D341Med (cell line): ENCODE measurements at places on chromosomes 16 and 17.

DNA sequence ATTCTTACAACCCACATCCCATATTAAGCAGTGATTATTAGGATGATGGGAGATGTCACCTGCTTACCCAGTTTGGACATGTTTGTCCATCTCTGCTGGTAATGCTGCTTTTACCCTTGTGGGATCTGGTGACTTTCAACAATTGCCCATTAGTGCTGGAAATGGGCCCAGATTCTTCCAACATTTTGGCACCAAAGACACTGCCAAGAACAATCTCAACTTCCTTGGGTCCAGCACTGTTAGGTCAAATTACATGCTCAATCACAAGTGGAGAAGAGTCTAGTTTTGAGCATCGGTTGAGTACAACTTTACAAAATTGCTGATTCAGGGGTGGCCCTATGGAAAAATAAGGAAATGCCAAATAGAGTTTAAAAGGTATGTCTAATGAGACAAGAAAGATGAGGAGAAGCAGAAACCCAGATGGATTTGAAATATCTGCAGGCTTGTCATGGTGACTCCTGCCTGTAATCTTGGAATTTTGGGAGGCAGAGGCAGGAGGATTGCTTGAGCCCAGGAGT, 13.0 kb upstream of the ZFP3 start:
- DNase-seq, result no peak

DNA sequence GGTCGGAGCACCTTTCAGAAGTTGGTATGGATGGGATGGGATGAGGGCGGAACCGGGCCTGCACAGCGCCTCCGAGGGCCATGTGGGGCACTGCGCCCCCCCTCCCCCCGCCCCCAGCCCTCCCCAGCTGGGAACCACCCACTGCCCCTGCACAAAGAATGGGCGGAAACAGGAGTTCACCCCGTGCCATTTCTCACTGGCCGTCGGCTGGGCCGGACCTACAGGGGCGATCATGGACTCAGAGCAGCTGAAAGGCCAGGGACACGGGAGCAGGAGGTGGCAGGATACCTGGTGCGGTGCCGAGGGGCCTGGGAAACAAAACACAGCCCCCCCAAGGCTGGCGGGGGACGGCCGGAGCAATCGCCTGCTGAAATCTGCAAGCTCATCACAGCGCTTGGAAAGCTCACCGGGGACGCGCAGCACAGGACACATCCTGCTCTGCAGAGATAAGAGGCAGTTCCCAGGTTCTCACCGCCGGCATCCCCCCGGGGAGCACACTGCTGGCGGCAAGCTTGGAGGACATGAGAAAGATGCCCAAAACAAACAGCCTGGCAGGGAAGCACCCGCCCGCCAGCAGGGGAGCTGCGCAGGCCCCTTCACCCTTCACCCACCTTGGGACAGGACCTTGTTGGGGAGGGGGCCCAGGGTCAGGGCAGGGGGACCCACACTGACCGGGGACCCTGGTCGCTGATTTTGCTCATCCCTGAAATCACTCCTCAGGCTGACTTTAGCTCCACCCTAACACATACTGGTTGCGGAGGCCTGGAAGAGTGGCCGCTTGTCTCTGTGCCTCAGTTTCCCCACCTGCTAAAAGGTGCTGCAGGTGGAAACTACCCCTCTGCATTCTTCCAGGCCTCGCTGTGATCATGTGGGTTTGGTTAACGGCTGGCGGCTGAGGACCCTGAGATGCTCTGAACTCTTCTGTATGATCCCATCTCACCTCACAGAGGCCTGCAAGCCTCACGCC, 263.9 kb downstream of the C16orf95 start:
- DNase-seq, result no peak

DNA sequence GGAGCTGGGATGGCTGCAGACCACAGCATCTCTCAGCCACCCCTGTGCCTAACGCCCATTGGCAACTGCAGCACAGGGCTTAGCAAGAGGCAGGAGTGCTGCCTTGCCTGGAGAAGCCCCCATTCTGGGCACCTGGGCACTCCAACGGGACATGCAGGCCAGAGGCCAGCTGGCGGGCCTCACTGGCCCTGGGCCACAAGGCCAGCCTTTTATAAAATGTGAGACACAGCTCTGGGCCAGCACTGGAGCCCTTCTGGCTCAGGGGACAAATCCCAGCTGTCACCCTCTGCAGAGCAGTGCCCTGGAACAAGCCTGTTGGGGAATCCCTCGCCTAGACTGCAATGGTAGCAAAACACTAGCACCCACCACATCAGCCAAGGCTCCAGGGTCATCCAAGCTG, 171.8 kb downstream of the WSCD1 start:
- DNase-seq, result no peak

DNA sequence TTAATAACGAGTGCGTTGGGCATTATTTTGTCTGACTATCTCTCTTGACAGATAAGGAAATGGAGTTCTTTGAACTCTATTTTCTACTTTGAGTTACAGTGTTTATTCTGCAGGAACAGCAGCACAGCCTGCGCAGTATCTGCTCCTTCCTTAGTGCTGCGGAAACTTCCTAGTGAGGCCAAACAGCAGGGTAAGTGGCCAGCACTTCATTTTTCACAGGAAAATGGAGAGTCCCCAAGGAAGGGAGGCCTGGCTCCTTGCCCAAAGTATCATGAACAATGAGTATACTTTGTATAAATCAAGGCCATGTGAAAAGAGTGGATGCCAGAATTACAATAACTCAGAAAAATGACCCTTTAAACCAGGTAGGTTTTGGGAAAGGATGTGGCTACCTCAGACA, 140.6 kb downstream of the VPS53 start:
- DNase-seq, result no peak

DNA sequence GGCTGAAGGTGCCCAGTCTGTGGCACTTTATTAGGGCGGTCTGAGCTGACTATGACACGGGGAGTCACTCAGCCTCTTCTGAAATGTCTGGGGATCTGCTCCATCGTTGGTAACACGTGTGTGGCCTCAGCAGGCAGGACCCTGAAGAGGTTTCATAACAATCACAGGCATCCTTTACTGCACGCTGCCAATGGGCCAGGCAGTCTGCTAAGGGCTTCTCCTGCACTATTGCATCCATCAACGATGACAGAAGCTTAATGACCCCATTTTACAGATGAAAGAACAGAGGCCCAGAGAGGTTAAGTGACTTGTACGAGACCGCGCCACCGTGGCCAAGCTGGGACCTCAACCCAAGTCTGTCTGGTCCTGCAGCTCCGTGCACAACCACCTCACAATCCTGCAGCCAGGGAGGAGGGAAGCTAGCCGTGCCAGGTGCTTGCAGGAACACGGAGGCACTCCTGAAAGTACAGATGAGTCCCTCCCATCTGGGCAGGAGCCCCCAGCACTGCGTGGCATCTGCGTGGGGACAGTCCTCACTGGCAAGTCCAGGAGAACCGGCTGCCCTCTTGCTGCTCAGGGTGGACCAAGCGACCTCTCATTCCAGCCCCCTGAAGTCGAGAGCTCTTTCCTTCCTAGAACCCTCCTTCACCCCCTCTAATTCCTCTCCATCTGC, 40.0 kb downstream of the RPH3AL start:
- DNase-seq, result no peak

DNA sequence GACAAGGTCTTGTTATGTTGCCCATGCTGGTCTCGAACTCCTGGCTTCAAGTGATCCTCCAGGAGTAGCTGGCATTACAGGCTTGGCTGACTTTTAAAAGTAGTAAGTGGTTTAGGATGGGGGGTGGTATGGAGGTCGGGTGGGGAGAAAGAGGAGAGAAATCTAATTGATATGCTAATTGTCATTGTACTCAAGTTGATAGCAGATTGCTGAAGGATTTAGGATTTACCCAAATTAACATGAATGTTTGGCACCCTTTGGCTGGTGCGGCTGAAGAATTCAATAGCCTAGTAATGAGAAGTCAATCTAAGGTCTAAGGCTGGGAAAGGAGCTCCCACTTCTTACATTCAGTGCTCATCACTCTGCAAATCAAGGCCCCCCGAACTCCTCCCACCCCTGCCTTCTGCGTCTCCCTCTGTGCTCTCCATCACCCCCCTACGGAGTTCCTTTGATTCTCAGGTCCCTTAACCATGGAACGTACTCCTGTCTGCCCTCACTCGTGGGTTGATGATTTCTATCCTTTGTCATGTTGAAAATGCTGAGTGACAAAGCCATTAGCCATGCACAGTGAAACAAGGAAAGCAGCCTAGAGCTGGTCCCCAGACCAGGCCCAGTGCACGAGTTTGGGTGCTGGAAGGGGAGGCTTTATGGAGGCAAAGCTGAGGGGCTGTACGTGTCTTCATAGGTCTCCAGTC, 17.3 kb downstream of the CDH13 start:
- no peak for DNase-seq

DNA sequence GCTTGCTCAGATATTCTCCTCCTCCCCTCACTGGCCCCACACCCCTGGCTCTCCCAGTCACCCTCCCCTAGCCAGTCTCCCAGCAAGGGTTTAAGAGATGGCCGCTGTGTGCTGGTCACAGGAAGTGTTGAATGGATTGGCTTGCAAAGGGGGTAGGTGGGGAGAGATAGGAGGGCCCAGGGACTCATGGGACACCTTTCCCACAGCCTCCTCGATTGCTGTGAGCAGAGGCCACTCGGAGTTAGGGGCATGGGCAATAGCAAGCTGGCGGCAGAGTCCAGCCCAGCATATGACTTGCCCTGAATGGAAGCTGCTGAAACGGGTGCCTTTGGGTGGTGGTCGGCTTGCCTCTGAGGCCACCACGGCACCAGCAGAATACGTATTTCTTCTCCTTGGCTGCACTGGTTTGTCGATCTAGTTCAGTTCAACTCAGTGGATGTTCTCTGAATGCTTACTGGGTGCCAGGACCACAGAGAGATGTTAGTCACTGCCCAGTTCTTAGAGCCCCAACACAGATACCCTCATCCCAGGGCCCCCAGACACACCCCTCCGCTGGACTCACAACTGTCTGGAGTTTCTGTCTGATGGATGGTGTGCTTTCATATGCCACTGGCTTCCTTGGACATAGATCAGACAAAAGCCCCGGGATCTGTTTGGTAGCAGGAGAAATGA, 6.0 kb downstream of the WFIKKN2 start:
- DNase-seq, result peak; percentile 42

DNA sequence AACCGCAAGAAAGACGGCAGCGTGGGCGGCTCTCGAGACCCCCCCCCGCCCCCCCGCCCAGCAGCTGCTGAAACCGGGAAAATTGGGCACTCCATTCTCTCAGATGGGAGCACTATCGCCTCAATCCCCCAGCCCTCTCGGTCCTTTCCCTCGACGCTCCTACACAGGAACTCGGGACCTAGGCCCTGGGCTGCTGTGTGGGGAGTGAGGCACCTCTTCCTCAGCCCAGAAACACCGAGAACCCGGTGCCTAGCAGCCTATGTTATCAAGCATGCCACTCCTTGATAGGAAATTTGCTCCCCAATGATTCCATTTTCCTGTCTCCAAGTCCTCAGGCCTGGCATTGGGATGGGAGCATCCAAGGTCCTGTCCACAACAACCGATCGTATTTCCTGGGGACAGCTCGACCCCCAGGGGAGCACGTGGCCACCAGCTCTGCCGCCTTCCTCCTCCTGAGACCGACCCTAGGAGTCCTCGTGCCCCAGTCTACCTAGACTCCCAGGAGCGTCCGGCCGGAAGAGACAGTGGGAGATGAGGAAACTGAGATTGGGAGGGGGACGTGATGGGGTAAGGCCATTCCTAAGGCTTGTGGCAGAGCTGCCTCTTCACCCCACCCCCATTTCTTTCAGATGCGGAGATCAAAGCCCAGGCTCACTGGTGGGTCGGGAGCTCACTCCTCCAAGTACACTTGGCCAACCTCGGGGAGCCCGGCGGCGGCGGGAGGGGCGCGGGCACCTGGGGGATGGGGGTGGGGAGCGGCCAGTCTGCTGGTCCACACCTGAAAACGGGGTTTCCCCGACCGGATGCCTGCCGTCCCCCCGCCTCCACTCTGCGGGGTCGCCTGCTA, 17.5 kb upstream of the CBX8 start:
- DNase-seq, result no peak

DNA sequence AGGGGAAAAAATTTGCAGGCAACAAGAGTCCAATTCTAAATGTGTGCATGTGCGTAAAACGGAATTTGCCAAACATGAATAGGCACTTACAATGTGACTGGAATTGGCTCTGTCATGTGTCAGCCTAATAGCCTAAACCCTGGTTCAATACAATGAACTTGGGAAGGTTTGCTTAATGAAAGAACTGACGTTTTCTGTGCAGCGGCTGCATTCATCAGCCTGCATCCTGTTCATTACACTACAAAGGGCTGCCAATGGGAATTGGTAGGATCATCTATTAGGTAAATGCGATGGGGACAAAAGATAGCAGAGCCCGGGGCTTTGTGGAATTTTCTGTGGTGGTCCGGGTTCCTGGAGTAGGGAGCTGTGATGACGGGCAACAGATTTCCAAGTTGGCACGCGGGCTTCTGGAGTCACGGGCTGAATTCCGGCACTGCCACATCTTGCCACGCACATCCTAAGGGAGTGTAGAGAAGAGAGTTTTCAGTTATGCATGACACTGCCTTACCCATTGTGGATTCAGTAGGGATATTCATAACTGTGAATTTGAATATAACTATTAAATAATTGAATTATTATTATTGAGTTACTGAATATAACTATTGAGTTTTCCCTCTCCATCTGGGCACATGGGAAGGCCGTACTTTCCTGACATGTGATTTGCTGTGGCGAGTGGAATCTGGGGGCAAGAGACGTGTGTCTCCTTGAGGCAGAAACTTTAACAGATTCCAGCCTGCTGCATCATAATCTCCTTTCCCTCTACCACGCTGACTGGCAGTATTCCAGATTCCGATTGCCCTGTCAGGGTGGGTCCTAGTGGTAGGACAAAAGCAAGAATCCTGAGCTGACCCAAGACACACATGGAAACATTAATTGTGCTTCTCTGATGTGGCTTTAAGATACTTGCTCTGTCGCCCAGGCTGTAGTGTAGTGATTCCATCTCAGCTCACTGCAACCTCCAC, 565.6 kb downstream of the WWOX start:
- DNase-seq, result no peak

DNA sequence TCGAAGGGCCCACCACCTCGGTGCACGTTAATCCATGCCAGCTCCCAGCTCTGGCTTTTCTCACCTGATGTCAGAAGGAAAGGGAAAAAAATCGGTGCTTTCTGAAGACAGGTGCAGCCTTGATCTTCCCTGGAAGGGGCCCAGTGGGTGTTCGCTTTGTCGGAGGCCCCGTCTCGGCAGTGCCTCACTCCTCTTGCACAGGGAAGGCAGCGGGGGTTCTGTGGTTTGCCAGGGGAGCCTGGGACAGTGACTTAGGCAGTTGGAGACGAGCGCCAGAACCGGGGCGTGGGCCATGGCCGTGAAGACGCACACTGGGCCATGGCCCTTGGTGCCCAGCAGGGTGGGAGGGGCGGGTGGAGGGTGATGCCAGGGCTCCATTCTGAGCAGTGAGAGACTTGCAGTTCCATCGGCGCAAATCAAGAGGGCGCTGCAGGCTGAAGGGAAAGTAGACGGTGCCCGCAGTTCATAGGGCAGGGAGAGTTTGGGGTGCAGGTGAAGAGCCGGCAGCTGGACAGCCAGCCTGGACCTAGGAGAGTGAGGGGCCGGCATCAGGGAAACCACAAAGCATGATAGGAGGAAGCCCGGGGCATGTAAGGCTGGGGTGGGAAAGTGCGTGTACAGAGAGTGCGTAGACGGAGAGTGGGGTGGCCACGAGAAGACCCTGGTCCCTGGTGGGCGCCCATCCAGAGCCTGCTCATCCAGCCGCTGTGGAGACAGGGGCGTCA, 101.3 kb upstream of the CHMP6 start:
- no peak for DNase-seq
